ENCODE measurements at places on chromosomes 4 and X.

DNA sequence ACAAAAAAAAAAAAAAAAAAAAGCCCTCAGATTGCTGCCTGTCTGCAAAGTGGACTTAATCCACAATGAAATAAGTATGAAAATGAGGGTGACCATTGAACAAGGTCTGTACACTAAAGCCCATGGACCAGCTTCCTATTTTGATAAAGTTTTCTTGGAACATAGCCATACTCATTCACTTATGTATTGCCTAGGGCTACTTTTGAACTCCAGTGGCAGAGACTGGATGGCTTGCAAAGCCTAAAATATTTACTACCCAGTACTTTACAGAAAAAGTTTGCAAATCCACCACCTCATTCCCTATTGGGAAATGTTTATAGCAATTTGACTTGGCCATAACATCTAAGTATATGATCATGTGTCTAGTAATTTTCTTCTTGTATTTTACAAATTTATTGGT, 481.7 kb downstream of the NAF1 start:
- DNase-seq = no peak

- DNase-seq = no peak
Observed at GRCh38 chr4:84574069-84574720, 8.7 kb upstream of the CDS1 start.

GRCh38 chr4:41573502-41574001, 35.6 kb downstream of the LIMCH1 start:
- DNase-seq = peak; percentile 49

DNA sequence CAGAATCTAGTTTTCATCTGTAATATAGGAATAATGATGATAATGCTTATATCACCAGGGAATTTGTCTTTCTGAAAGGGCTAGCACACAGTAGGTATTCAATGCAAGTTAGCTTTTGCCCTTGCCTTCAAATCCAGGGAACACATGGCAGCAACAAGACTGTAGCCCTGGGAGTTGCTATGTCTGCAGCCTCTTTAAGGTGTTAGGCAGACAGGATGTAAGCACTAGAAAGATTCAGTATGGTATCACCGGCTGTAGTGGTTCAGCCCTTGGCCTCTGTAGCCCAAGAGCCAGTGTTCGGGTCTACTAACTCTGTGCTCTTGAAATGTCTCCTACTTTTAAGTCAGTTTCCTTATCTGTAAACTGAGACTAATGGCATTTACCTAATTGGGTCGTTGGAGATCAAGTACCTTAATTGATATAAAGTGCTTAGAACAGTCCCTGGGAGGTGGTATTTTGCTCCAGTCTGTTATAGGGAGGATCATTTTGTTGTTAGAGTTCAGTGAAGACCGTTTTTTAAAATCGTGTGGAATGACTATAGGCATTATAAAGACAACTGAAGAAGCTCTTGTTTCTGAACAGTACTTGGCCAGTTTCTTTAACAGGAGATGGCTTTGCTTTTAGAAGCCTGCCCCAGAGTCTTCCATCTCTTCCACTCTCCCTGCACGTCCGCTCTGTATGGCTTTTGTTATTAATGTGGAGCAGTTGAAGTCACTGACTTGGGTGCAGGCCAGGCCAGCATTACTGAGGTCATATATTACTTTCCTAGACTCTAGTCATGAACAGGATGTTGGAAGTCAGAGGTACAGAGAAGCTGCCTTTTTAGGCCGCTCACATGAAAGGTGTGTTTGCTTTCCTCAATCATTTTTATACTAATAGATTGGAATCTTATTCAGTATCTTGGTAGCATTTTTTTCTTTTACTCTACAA, 44.8 kb downstream of the GAB1 start:
- peak; percentile 91 for DNase-seq

DNA sequence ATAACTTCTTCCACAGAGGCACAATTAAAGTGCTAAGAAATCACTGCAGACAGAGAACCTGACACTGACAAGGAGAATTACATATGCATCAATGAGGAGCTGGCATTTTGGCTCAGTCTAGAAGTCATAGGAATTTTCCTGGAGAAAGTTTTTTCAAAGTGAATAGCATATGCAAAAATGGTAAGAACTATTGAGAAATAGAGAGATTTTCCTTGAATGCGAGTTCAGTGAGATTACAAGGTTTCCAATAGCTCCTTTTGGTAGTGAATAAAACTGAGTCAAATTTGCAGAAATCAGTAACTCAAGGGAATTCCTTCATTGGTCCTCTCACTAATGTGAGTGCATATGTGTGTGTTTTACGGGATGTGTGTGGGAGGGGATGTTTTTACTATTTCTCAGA, 557.5 kb downstream of the PPARGC1A start:
- DNase-seq = peak; percentile 12

DNA sequence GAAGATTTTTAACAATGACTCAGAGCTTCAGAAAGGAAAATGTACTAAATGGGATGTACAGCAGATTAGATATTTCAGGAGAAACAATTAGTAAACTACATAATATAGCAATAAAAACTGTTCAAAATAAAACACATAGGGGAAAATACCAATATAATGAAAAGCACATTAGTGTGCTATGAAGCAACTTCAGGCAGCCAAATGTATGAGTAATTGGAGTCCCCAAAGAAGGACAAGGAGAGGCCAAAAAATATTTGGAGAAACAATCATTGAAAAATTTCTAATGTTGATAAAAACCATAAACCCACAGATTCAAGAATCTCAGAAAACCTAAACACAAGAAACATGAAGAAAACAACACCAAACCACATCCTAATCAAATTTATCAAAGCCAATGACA, 129.3 kb upstream of the CHRDL1 start:
- DNase-seq = no peak

GRCh38 chrX:130296743-130297142, 28.0 kb upstream of the ZNF280C start:
- peak; percentile 23 for DNase-seq

DNA sequence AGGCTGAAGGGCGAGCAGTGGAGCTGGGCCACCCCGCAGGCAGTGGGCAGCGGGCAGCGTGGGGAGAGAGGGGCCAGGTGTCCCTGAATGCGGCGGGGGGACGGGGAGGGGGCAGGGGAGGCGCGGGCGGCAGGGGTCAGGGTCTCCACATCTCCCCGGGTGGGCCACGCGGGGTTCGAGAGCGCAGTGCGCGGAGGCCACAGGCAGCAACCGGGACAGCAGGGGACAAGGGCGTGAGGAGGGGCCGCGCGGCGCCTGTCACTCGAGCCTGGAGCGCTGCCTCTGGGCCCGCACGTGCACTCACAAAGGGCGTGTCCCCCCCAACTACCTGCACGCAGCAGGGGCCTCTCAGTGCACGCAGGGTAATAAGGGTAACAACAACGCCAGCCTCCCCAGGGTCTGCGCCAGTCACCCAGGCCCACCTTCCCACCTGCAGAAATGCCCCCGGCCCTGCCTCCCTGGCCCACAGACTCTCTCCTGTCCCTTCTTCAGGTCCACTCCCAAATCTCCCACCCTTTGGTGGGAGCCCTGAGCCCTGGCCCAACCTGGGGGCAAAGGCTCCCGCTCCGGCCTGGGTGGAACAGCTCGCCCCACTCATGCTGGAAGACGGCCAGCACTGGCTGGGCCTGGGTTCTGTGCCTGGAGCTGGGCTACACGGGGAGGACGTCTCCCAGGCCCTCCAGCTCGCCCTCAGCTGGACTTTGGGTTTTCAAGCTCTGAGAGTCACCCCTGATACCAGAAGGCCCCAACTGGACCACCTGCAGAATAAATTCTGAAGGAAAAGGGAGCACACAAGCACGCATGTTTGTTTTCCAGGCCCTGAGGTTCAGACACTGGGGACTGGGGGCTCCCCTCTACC, 53.2 kb downstream of the ZFYVE28 start:
- no peak for DNase-seq

GRCh38 chr4:9898596-9899305, 117.3 kb downstream of the DRD5 start:
- peak; percentile 78 for DNase-seq

DNA sequence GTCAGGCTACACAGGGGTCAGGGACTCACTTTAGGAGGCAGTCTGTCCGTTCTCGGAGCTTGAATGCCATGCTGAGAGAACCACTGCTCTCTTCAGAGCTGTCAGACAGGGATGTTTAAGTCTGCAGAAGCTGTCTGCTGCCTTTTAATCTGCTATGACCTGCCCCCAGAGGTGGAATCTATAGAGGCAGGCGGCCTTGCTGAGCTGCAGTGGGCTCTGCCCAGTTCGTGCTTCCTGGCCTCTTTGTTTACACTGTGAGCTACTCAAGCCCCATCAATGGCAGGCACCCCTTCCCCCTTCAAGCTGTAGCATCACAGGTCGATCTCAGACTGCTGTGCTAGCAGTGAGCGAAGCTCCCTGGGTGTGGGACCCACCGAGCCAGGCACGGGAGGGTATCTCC, 31.5 kb upstream of the UNC5C start:
- no peak for DNase-seq

DNA sequence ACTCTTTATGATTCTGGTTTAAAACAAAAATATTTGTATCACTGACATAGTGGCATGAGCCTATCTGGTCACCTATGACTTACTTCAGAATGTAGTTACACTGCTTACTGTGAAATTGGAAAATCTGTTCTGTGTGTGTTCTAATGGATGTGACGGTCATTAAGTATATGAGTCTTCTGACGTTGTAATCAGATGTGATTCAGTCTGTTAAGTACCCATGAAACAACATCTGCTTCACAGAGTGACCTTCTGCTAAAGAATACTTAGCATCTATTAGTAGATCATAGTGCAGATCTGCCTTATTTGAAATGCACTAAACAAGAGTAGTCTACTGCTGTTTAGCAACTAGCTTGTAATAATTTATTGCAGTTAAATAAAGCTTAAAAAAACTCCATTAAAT, 317.1 kb downstream of the DCTD start:
- no peak for DNase-seq

DNA sequence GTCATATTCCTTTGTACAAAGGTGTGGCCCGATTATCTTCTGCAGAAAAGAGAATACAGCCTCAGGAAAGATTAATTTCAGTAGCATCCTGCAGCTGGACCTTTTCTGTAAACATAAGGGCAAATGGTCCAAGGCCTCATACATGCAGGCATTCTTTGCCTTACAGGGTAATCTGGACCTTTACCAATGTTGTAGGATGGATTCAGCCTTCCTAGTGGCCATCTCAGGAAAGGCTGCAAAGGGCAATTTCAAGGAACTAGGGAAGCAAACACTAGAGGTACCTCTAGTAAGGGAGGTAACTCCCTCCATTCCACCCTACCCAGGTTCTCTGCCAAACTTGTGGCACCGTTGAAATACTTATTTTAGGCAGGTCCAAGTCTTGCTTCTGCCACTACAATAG, 43.0 kb downstream of the UGT2B28 start:
- DNase-seq = no peak

DNA sequence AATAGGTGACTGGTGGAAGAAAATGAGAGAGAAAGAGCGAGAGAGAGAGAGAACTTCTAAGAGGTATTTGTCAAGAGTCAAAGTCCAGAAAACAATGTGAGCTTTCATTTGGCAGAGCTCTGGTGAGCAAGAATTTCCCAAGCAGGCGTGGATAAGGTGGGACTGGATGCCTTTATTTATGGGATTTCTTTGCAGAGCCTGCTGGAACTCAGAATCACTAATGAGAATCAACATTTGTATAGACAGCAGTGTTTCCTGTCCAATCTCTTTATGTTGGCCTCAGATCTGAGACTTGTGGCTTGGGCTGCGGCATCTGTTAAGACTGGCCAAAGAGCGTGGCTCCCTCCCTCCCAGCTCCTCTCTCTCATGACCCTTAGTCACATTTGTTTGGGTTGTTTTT, 67.9 kb upstream of the TBL1X start:
- DNase-seq = peak; percentile 25

GRCh38 chr4:73762409-73762808, 22.0 kb downstream of the CXCL8 start:
- DNase-seq = no peak
